ENCODE measurements at places on chromosomes 2 and 18. TPM values are rescaled to one million over a fixed set of nuclear protein-coding genes. Genes with fewer than 3 reads are reported as not detected.

MRO gene
- not detected for total RNA-seq

GKN2 gene
- total RNA-seq, result not detected

RGPD3 gene
- total RNA-seq, result 0.92 TPM

DNA sequence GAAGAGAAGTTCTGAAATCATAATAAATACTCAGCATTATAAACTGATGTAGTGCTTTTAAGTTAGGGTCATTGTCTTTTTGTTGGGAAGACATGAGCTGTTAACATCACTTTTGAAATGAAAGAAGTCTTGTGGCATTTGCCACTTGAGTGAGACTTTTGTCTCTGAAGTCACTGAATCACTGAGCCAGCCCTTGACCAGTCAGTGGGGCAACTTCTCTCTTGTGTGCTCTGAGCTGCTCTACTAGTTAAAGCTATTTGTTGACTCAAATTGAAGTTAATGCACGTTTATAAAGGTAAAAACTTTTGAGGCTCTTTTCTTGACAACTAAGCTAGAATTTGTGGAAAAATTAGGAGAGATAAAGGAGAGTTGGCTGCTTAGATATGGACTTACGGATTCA, 6.7 kb downstream of the WDR43 start:
- DNase-seq, result no peak

GRCh38 chr2:122263746-122264145, 508.3 kb downstream of the TSN start:
- no peak for DNase-seq

CIDEA gene
- not detected for total RNA-seq

SCN1A gene
- total RNA-seq, result not detected

GRCh38 chr2:228359473-228359872, 178.0 kb upstream of the SPHKAP start:
- no peak for DNase-seq

ALPG gene
- total RNA-seq, result not detected

DNA sequence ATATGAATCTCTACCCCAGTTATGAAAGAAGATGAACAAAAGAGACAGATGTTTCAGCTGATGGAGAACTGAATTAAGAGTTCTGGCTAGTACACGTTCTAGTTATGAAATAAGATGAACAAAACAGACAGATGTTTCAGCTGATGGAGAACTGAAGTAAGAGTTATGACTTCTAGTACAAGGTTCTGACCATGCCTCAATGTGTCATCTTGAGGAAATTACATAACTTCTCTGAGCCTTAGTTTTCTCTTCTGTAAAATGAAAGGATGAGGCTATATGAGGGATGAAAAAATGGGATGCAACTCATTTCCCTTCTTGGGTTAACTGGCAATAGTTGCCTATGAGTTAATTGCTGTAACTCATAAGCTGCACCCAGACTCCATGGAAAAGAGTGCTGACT, 92.9 kb upstream of the WDR75 start:
- no peak for DNase-seq

All from natural killer cell treated with Interleukin-12 subunit alpha and Interleukin-12 subunit beta and Interleukin-15 and Interleukin-18, amount 100 ng/mL, for 72 hours (primary cell).